MCF 10A (cell line): ENCODE measurements at places on chromosomes 3 and 15. TPM values are rescaled to one million over a fixed set of nuclear protein-coding genes. Genes with fewer than 3 reads are reported as not detected.

PTH1R gene
- not detected in 2 replicates for total RNA-seq

DNA sequence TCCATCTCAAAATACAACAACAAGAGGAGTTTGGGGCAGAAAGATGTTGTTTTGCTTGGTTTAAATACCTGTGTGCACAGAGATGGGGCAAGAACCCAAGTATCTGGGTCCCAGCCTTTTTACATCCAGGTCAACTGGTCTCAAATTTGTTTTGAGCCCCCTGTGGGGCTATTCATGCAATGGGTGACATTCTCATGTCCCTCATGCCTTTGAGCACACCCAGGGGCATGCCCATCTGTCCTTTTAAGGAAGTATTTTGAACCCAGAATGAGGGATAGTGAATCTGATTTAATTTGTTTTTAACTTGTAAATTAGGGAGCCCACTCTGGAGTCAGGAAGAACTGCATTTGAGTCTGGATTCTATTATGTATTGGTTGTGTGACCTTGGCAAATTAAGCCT lies 14.8 kb downstream of the ABCF3 start:
- H3K4me3 ChIP-seq: no peak overlapping the region
- DNase-seq: no peak
- H3K4me1 ChIP-seq: no peaks in the 10 kb centered on the region
- peaks cover 4% of the 10 kb centered on the region for H3K27me3 ChIP-seq

GRCh38 chr3:44509393-44509921 lies 32.0 kb upstream of the ZNF445 start:
- H3K36me3 ChIP-seq: no peaks in the 10 kb centered on the region
- peak; percentile 6 for DNase-seq
- no peaks in the 10 kb centered on the region for H3K27me3 ChIP-seq
- H3K4me1 ChIP-seq: peaks cover 10% of the 10 kb centered on the region

DNA sequence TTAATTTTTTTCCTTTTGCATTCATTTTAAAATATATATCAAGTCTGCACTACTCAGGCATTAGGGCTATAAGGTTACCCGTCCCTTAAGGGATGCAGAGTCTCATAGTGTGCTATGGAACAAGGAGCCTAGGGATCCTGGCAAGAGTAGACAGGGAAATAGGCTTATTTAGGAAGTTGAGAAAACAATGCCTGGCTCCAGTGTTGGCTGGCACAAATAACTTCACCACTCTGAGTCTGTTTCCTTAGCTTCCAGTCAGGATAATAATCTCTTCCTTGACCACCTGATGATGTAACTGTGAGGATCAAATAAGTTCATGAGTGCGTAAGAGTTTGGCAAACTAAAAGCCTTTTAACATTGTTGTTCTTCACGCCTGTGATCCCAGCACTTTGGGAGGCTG lies 540.8 kb upstream of the IL12A start:
- H3K27ac ChIP-seq: no peak overlapping the region
- no peaks in the 10 kb centered on the region for H3K27me3 ChIP-seq
- no peak for DNase-seq
- H3K36me3 ChIP-seq: no peaks in the 10 kb centered on the region
- H3K4me1 ChIP-seq: no peaks in the 10 kb centered on the region

HDGFL3 gene
- 80.4 and 104 TPM in 2 replicates for total RNA-seq

CCDC80 gene
- 10.4 and 19.4 TPM in 2 replicates for total RNA-seq

DNA sequence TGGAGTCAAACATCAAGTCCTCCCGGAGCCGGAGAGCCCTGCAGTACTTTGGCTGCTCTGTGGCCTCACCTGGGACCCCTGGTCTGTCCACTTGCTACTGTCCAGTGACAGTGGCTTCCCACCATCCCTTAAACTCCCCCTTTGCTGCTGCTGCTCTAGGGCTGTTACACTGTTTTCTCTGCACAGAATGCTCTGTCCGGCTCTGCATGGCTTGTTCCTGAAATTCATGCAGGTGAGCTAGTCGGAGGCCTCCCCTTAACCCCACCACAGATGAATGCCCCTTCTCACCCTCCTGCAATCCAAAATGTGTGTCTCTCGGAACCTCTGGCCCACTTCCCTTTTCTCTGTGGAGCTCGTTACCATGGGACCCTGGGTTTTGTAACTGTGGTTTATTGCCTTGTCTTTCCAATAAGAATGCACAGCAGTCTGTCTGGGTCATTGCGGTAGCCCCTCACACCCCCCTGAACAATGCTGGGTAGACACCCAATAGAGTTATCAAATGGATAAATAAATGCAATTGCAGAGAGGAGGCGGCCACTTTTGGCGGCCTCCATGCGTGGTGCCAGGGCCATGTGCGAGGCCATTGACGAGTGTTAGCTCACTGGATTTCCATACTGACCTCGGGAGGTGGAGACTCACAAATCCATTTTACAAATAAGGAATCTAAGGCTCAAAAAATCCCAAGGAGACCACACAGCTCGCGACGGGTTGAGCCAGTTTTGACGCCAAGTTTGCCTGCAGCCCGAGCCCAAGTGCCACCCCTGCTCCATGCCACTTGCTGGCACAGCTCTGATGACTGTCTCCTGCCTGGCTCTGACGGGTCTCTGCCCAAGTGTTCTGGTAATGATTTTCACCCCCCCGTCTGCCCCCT lies 48.5 kb downstream of the RGMA start:
- no peaks in the 10 kb centered on the region for H3K36me3 ChIP-seq
- no peaks in the 10 kb centered on the region for H3K27me3 ChIP-seq
- no peak overlapping the region for H3K27ac ChIP-seq
- H3K4me1 ChIP-seq: peaks cover 9% of the 10 kb centered on the region

DNA sequence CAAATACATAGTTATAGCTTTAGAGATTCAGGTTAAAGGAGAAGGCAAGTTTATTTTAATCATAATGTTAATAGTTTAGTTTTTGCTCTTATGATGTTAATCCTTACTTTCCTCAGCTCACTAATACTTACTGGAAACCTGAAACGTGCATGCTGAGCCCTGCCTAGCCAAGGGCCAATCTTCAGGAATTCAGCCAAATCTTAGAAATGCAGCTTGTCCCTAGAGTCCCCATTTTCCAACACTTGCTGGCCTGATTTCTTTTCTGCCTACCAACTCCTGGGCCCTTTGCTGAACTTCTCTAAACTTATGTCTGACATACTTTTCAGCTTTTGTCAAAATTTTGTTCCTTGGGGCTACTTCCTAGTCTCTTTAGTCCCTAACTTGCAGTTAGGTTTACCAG lies 22.8 kb downstream of the BCHE start:
- H3K4me3 ChIP-seq: no peak overlapping the region
- DNase-seq: no peak
- H3K4me1 ChIP-seq: peaks cover 16% of the 10 kb centered on the region
- no peaks in the 10 kb centered on the region for H3K36me3 ChIP-seq

DNA sequence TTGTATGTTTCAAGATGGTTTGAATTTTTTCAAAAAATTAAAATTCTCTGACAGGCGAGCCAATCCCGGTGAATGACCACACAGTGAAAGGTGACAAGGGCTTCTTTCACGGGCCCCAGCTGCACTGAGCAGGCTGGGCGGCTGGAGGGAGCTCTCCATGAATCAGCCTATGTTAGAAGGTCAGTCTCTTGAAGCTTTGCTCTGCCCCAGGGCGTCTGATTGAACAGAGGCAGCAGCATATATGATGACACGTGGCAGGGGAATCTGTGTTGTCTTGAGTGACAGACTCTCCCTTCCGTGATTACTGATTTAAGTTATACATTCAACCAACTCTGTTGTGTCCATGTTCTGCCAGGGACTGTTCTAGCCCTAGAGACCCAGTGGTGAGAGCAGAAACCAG lies 51.5 kb downstream of the ISG20 start:
- no peaks in the 10 kb centered on the region for H3K4me1 ChIP-seq
- peaks cover 7% of the 10 kb centered on the region for H3K36me3 ChIP-seq
- peaks cover 26% of the 10 kb centered on the region for H3K27me3 ChIP-seq
- no peak for DNase-seq
- H3K27ac ChIP-seq: no peak overlapping the region
- H3K4me3 ChIP-seq: no peak overlapping the region

GRCh38 chr3:55662683-55663082 lies 175.6 kb upstream of the WNT5A start:
- H3K4me3 ChIP-seq: no peak overlapping the region
- peaks cover 10% of the 10 kb centered on the region for H3K4me1 ChIP-seq
- no peaks in the 10 kb centered on the region for H3K36me3 ChIP-seq
- H3K27ac ChIP-seq: no peak overlapping the region
- DNase-seq: peak; percentile 22

DNA sequence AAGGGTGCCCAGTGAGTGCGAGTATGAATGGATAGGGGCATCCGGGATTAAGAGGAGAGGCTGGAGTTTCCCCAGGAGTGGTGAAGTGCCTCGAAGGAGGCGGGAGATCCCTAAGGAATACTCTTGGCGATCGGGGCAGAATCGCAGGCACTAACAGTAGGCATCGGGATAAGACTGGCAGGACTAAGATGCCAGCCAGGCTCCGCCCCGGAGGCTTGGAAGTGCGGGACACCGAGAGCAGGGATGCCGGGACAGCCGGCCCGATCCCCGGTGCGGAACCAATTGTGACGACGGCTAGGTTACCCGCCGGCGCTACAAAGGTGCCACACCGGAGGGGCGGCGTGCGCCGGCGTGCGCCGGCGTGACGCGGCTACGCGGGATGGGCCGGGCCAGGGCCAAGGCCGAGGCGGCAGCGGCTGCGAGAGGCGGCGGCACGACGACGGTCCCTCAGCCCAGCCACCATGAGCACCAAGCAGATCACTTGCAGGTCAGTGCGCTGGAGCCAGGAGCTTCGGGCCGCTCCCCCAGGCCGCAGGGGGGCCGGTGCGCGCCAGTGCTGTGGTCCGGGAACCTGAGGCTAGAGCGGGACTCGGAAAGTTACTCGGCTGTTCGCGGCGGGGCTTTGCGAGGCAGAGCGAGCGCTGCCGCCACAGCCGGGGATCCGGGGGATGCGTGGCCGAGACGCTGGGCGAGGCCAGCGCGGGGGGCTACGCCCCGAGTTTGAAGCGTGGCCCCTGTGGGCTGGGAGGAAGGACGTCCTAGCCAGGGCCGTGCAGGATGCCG lies at the start of gene MKRN2:
MKRN2 (plus strand) TSS at position 398 of the 783 bp plus-strand sequence; CDS start at position 462, 64 bp downstream.
- no peaks in the 10 kb centered on the region for H3K36me3 ChIP-seq
- H3K27me3 ChIP-seq: no peaks in the 10 kb centered on the region
- DNase-seq: peak; percentile 89
- H3K27ac ChIP-seq: peak within 1 kb of the TSS; percentile 65
- H3K4me3 ChIP-seq: peak within 1 kb of the TSS; percentile 73

DNA sequence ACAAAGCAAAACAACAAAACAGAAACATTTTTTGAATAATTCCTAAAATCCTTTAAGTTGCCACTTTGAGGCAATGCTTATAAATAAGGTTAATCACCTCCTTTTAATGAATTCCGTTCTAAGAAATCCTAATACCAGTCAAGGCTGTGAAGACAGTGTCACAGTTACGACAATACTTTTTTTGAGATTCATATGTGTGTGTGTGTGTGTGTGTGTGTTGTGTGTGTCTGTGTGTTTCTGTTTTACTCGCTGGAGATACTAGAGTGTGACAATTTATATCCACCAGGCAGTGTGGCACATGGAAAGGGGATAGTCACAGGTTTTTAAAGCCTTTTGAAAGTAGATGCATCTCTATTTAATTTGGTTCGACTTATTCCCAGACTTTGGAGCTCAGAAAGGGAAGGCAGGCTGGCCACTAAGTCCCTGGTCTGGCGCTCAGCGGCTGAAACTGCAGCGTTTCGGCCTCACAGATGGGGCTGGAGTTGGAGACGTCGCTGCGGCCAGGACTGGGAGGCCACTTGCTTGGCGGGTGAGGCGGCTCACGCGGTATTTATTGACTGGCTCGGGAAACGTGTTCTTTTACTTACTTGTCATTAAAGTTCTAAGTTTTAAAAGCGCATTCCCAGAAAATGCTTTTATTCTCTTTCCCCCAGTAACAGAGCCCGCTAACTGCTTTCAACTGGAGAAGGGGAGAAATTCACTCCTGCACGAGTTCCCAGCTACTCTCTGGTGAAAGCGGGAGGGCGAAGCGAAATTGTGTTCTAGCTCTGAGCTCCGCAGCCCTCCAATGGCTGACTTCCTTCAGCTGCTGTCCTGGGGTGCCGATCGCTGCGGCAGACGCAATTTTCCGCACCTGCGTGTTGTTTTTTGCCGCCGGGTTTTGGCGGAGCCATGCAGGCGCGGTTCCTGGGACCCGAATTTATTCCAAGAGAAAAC lies 13.7 kb downstream of the ZIC1 start:
- no peak for DNase-seq
- no peak overlapping the region for H3K4me3 ChIP-seq
- H3K27ac ChIP-seq: no peak overlapping the region

TIMMDC1 gene
- total RNA-seq: 108 and 113 TPM in 2 replicates

TRPM1 gene
- not detected in 2 replicates for total RNA-seq

GRCh38 chr3:64431526-64432091 lies 206.3 kb upstream of the PRICKLE2 start:
- no peak overlapping the region for H3K4me3 ChIP-seq
- DNase-seq: peak; percentile 33
- peaks cover 6% of the 10 kb centered on the region for H3K4me1 ChIP-seq
- no peak overlapping the region for H3K27ac ChIP-seq
- no peaks in the 10 kb centered on the region for H3K27me3 ChIP-seq
